ENCODE measurements at places on chromosomes 13 and 19. TPM values are rescaled to one million over a fixed set of nuclear protein-coding genes. Genes with fewer than 3 reads are reported as not detected.

ZNF534 gene
- total RNA-seq: not detected

THSD8 gene
- total RNA-seq: not detected

INAFM1 gene
- 7.8 TPM for total RNA-seq

JUNB gene
- 102 TPM for total RNA-seq

ZNF563 gene
- total RNA-seq: 0.71 TPM

KIR2DL1 gene
- not detected for total RNA-seq

TNFSF11 gene
- total RNA-seq: 1.2 TPM

NOVA2 gene
- not detected for total RNA-seq

RAB3D gene
- total RNA-seq: 9.0 TPM

TNFSF13B gene
- 2.3 TPM for total RNA-seq

ZNF573 gene
- total RNA-seq: 5.7 TPM

SYDE1 gene
- 66.3 TPM for total RNA-seq

IQCN gene
- not detected for total RNA-seq

KLF1 gene
- not detected for total RNA-seq

FLT3 gene
- total RNA-seq: not detected

LCP1 gene
- 1.2 TPM for total RNA-seq

GJB2 gene
- total RNA-seq: 1.4 TPM

KLK14 gene
- total RNA-seq: not detected

SERPINE3 gene
- total RNA-seq: not detected

CARS2 gene
- total RNA-seq: 94.6 TPM

ZNF850 gene
- 0.35 TPM for total RNA-seq

ZNF358 gene
- 22.5 TPM for total RNA-seq

MEDAG gene
- total RNA-seq: 5.1 TPM

ANKRD24 gene
- total RNA-seq: 0.18 TPM

KCTD4 gene
- not detected for total RNA-seq

IRS2 gene
- 6.6 TPM for total RNA-seq

SHFL gene
- total RNA-seq: 15.3 TPM

FXYD3 gene
- not detected for total RNA-seq

PGLYRP1 gene
- total RNA-seq: not detected
